Fibroblast of lung (primary cell): ENCODE measurements at places on chromosomes 1 and 21. TPM values are rescaled to one million over a fixed set of nuclear protein-coding genes. Genes with fewer than 3 reads are reported as not detected.

Gene SOAT1
- 31.1 and 50.5 TPM in 2 replicates for total RNA-seq

Gene PARS2
- total RNA-seq, result 4.4 and 5.4 TPM in 2 replicates

Gene LCA5L
- 0.51 and 0.66 TPM in 2 replicates for total RNA-seq

Gene STIL
- total RNA-seq, result 3.1 and 5.8 TPM in 2 replicates

Gene RAB3B
- total RNA-seq, result 7.2 and 36.5 TPM in 2 replicates

Gene AMY2B
- 3.6 and 4.0 TPM in 2 replicates for total RNA-seq

Gene UBXN10
- 0.33 and 0.77 TPM in 2 replicates for total RNA-seq

Gene PRPF38B
- total RNA-seq, result 11.6 and 17.8 TPM in 2 replicates

Gene TNN
- not detected in 2 replicates for total RNA-seq

Gene GBP6
- total RNA-seq, result under 0.01 TPM in 1 of 2 replicates, not detected in the other

GRCh38 chr1:154987326-154987725 lies 4.2 kb downstream of the FLAD1 start:
- H3K4me1 ChIP-seq, result peaks cover 5% of the 10 kb centered on the region
- DNase-seq, result no peak
- H3K4me3 ChIP-seq, result no peak overlapping the region
- H3K27ac ChIP-seq, result no peak overlapping the region
- H3K36me3 ChIP-seq, result peaks cover 8% of the 10 kb centered on the region

DNA sequence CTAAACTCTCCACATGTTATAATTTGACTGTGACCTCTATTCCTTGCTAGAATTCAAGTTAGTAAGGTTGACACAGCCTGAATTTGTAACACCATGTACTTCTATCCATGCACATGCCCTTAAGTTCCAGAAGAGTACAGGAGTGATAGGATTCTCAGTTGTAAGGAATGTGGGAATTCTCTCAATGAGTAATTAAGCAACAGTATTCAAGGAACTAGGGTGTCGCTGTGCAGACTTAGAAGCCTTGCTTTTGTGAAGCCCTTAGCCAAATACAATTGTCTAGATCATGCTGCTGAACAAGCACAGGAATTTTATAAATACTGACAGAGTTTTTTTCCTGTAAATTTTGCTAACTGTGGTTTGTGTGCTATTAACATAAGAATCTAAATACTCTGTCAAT lies 276.3 kb upstream of the PTBP2 start:
- no peaks in the 10 kb centered on the region for H3K36me3 ChIP-seq
- H3K27ac ChIP-seq, result no peak overlapping the region
- no peak overlapping the region for H3K4me3 ChIP-seq
- H3K4me1 ChIP-seq, result no peaks in the 10 kb centered on the region
- H3K27me3 ChIP-seq, result no peaks in the 10 kb centered on the region

DNA sequence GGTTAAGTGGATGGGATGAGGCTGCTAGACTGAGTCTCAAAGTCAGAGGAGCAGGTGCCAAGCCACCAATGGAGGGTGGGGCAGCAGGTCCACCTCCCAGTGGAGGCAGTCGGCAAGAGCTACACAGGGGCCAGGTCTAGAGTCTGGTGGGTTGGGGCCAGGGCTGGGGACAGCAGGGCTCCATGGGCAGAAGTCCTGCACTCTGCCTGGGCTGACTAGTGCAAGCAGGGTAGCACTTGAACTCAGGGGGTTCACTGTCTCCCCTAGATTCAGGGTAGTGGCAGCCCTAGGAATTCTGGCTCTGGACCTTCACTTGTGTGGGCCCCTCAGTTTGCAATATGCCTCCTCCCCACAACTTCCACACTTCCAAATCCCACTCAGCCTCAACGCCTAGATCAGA lies 66.2 kb downstream of the SYT6 start:
- H3K27ac ChIP-seq, result no peak overlapping the region
- H3K4me1 ChIP-seq, result no peaks in the 10 kb centered on the region
- H3K27me3 ChIP-seq, result peaks cover 21% of the 10 kb centered on the region
- DNase-seq, result no peak
- no peaks in the 10 kb centered on the region for H3K36me3 ChIP-seq
- no peak overlapping the region for H3K4me3 ChIP-seq

- no peak for DNase-seq
- H3K36me3 ChIP-seq, result no peaks in the 10 kb centered on the region
- no peaks in the 10 kb centered on the region for H3K4me1 ChIP-seq
Observed at GRCh38 chr1:202311875-202312635, 29.7 kb downstream of the UBE2T start.

- no peaks in the 10 kb centered on the region for H3K36me3 ChIP-seq
- DNase-seq, result no peak
- H3K27ac ChIP-seq, result no peak overlapping the region
Observed at GRCh38 chr1:114207635-114208034, 54.0 kb upstream of the SYT6 start.

GRCh38 chr1:187443939-187444338 lies 615.2 kb downstream of the PLA2G4A start:
- DNase-seq, result no peak
- H3K4me1 ChIP-seq, result no peaks in the 10 kb centered on the region
- no peaks in the 10 kb centered on the region for H3K27me3 ChIP-seq
- H3K27ac ChIP-seq, result no peak overlapping the region

- H3K36me3 ChIP-seq, result no peaks in the 10 kb centered on the region
- peaks cover 52% of the 10 kb centered on the region for H3K27me3 ChIP-seq
- no peak for DNase-seq
- H3K4me3 ChIP-seq, result no peak overlapping the region
- no peak overlapping the region for H3K27ac ChIP-seq
- no peaks in the 10 kb centered on the region for H3K4me1 ChIP-seq
Observed at GRCh38 chr1:204683284-204684205, 2.0 kb downstream of the LRRN2 start.

DNA sequence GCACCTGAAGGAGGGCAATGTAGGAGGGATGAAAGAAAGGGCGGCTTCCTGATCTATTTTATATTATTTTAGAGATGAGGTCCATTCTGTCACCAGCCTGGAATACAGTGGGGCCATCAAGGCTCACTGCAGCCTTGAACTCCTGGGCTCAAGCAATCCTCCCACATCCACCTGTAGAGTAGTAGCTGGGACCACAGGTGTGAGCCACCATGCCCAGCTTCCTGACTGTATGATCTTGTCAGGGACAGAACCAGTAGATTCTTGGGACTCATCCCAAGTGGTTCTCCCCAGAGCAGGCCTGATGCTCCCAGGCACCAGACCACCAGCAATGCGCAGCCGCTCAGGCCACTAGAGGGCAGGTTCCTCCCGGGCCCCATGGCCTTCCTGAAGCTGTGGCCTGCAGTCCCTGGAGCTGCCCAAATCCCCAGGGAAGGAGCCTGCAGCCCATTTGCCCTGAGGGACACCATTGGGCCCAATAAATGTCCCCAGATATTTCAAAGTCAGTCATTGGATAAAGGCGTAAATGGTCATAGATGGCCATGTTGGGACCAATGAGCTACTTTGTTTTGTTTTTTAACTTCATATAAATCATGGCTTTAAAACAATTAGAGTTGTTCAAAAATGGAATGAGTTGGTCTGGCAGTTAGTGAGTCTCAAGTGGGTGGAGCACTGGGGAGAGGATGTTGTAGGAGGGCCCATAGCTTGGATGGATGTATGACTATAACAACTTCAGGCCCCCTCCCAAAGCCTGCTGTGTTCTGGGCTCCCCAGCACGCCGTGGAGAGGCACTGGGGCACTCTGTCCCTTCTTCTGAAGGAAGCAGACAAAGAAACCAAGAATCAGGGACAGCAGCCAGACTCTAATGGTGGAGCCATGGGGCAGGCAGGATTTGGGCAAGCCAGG lies 44.7 kb upstream of the GOLT1A start:
- H3K27me3 ChIP-seq, result peaks cover 2% of the 10 kb centered on the region
- H3K4me3 ChIP-seq, result no peak overlapping the region
- H3K36me3 ChIP-seq, result no peaks in the 10 kb centered on the region
- peaks cover 7% of the 10 kb centered on the region for H3K4me1 ChIP-seq

DNA sequence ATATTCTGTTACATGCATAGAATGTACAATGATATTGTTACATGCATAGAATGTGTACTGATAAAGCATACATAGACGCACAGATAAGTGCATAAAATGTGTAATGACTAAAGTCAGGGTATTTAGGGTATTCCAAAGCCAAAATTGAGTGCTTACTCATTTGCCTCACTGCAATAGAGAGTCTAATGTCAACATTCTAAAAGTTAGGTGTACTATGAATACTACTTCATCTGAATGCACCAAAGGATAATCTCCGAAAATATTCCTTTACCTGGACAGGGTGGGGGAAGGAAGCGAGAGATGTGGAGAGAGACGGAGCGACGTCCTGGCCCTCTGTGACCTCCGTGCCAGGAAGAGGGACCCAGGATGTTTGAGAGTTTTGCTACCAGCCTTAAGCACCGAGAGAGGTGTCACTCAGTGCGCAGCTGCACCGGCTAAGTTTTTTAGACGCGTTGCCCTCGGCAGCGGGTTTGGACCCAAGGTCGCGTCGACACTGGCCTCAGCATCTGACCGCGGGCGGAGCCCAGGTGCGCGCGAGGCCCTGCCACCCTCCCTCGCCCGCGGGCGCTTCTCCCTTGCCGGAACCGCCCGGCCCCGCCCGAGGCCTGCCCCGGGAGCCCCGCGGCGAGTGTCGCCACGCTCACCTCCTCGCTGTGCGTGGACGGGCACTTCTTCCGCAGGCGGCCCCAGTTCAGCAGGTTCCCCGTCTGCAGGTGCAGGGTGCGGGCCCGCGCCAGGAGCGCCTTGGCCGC lies 660 bp downstream of the GCLM start:
- DNase-seq, result peak; percentile 7
- H3K4me1 ChIP-seq, result peaks cover 3% of the 10 kb centered on the region
- no peaks in the 10 kb centered on the region for H3K27me3 ChIP-seq
- peak overlapping the region; percentile 63 for H3K4me3 ChIP-seq
- peak overlapping the region; percentile 46 for H3K27ac ChIP-seq

DNA sequence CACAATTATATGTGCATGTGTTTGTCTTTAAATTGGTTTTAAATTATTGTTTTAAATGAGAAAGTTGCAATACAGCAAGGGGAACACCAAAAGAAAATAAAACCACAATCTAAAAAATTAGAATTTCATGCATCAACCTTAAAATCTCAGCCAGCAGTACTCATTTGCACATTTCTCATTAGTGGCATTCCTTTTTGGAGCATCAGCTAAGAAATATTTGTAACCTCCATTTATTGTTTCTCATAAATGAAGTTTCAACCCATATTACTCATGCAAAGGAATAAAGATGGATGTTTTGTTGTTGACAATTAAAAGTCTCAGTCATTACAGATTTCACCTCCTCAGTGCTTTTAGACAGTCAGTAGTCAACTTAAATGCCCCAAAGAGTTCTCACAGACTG lies 160.1 kb downstream of the TBX15 start:
- no peak for DNase-seq
- H3K36me3 ChIP-seq, result no peaks in the 10 kb centered on the region
- no peak overlapping the region for H3K27ac ChIP-seq
- H3K4me1 ChIP-seq, result no peaks in the 10 kb centered on the region
- no peak overlapping the region for H3K4me3 ChIP-seq
- no peaks in the 10 kb centered on the region for H3K27me3 ChIP-seq

- no peak for DNase-seq
- no peaks in the 10 kb centered on the region for H3K4me1 ChIP-seq
- H3K36me3 ChIP-seq, result no peaks in the 10 kb centered on the region
- peaks cover 3% of the 10 kb centered on the region for H3K27me3 ChIP-seq
- H3K4me3 ChIP-seq, result no peak overlapping the region
Observed at GRCh38 chr1:200980873-200981272, 42.6 kb downstream of the KIF21B start.

DNA sequence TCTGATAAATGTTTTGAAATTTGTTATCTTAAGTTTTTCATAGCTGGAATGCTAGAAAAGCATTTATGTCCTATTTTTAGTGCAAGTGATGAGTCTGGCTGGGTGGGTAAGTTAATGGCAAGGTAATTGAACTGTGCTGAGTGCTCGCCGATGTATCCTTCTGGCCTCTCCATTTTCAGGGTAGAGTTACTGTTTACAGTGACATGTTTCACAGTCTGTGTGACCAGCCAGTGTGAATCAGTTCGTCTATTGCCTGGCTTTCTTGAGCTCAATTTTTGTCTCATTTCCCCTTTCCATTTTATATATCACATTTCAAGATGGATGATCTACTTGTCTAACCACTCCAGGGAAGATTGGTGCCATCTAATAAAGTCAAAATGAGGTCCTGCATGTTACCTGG lies 44.1 kb downstream of the ITSN1 start:
- no peaks in the 10 kb centered on the region for H3K36me3 ChIP-seq
- H3K27me3 ChIP-seq, result no peaks in the 10 kb centered on the region
- no peak overlapping the region for H3K4me3 ChIP-seq
- peaks cover 20% of the 10 kb centered on the region for H3K4me1 ChIP-seq
- H3K27ac ChIP-seq, result no peak overlapping the region

GRCh38 chr1:205656236-205656635 lies 24.1 kb downstream of the SLC45A3 start:
- DNase-seq, result peak; percentile 32
- H3K4me1 ChIP-seq, result no peaks in the 10 kb centered on the region
- H3K36me3 ChIP-seq, result no peaks in the 10 kb centered on the region
- H3K4me3 ChIP-seq, result no peak overlapping the region
- no peak overlapping the region for H3K27ac ChIP-seq
- no peaks in the 10 kb centered on the region for H3K27me3 ChIP-seq

GRCh38 chr1:17596186-17596585 lies 56.7 kb downstream of the ARHGEF10L start:
- no peaks in the 10 kb centered on the region for H3K27me3 ChIP-seq
- H3K4me3 ChIP-seq, result no peak overlapping the region
- no peak for DNase-seq
- H3K27ac ChIP-seq, result no peak overlapping the region

GRCh38 chr1:108584428-108584856 lies 24.5 kb downstream of the EEIG2 start:
- no peak overlapping the region for H3K4me3 ChIP-seq
- peaks cover 7% of the 10 kb centered on the region for H3K4me1 ChIP-seq
- H3K36me3 ChIP-seq, result no peaks in the 10 kb centered on the region
